ENCODE measurements at places on chromosomes 5 and 9.
A peak's percentile ranks its signal among the peaks of the same experiment; 100 is the strongest.

- DNase-seq = no peak
These were observed 472.8 kb downstream of the BRINP1 start for GRCh38 chr9:118896324-118897000.

GRCh38 chr9:14710804-14711203 lies 11.7 kb downstream of the CER1 start:
- DNase-seq = no peak

DNA sequence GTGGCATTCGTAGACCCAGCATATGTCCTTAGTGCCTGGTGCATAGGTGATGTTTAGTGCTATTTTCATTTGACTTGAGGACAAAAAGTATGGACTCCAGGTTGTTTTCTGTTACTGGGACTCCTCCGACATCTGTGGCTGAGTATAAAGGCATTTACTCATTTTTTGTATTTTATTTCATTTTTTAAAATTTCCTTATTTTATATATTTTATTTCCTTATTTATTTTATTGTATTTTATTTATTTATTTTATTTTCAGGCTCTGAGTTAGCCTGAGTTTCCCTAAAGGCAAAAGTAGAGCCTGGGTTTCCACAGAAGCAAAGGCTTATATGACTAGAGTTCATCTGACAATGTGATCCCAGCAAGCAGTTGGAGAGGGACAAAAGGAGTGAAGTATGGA lies 91.6 kb downstream of the FOCAD start:
- DNase-seq = no peak

- DNase-seq = no peak
These were observed 52.6 kb upstream of the CXCL14 start for GRCh38 chr5:135631391-135631790.

GRCh38 chr9:38384990-38385848 lies 7.3 kb upstream of the ALDH1B1 start:
- DNase-seq = no peak

DNA sequence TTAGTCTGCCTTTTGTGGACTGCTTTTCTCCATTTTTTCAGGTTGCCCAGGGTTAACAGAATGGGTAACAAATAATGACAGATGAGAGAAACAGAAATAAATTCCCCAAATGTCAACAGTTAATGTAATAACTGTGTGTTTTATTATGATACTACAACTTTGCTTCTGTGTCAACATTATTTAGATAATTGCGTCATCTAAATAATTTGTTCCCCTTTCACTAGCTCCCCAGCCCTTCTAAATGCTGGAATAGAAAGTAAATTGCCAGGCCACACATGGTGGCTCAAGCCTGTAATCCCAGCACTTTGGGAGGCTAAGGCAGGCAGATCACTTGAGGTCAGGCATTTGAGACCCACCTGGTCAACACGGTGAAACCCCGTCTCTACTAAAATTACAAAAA lies 53.5 kb downstream of the RNF38 start:
- no peak for DNase-seq

DNA sequence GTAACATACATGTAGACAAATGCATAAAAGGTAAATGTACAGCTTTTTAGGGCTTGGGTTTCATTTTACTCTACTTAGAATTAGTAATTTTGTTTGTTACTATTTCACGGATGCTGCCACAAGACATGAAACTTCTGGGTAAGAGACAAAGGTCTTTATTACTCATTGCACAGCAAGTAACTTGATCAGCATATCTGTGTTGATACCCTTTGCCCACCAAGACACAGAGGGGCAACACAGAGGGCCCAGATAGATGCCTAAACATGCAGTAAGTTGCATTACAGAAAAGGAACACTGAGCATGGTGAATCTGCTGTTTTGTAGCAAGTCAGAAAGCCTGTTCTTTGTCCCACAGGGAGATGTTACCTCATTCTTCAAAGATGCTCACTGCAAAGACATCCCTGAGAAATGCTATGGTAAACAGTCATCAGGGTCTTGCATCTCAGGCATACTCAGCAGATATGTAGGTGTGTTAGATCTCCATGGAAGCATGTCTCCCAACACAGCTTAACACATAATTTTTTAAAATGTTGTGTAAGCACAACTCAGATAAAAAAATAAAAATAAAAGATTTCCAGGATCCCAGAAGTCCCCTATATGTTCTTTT lies 10.3 kb downstream of the ITGA2 start:
- DNase-seq = no peak

- no peak for DNase-seq
These were observed 1921.6 kb upstream of the WWC1 start for GRCh38 chr5:166369807-166370206.

DNA sequence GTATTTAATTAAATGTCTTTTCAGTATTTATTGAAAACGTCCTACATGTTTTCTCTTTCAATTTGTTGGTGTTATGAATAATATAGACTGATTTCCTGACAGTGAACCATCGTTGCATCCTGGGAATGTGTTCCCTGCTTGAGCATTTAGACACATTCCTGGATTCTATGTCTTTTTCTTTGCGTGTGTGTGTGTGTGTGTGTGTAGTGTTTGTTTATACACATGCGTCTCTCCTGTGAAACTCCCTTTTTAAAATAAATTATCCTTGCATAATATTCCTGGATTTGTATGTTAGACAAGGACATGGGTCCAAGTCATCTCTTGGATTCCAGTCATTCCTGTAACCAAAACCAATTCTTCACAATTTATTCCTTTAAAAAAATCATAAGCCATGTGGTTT lies 153.4 kb downstream of the HSPA4 start:
- DNase-seq = no peak

DNA sequence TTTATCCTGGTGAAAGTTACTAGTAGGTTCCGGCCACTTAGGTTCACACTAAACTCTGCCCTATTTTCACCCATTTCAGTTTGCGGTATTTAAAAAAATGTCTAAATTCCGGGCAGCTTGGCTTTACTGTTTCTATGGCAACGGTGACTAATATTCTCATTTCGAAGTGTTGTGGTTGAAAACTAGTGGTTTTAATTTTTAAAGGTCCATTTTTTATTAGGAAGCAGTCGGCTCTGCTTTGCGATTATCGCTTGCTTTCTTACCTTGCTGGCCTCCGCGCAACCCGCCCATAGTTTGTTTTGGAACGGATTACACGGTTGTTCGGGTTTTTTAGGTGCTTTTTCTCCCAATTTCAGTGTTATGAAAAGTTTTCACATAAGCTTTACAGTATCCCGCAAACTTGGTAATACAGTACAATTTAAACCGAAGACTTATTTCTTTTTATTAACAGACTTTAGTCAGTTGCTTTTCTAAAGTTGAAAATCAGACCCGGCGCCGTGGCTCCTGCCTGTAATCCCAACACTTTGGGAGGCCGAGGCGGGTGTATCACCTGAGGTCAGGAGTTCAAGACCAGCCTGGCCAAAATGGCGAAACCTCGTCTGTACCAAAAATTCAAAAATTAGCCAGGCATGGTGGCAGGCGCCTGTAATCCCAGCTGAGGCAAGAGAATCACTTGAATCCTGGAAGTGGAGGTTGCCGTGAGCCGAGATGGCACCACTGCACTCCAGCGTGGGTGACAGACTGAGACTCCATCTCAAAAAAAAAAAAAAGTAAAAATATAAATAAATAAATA lies 1.6 kb downstream of the KDM4C start:
- DNase-seq = no peak

GRCh38 chr5:128084228-128085167 lies 932 bp downstream of the SLC12A2 start:
- DNase-seq = peak; percentile 14

- DNase-seq = no peak
These were observed at the start of gene ARHGEF28 for GRCh38 chr5:73625944-73626811. TSS of gene ARHGEF28 (plus strand) at chr5:73626196. CDS start at chr5:73684852, 58,656 bp downstream.

DNA sequence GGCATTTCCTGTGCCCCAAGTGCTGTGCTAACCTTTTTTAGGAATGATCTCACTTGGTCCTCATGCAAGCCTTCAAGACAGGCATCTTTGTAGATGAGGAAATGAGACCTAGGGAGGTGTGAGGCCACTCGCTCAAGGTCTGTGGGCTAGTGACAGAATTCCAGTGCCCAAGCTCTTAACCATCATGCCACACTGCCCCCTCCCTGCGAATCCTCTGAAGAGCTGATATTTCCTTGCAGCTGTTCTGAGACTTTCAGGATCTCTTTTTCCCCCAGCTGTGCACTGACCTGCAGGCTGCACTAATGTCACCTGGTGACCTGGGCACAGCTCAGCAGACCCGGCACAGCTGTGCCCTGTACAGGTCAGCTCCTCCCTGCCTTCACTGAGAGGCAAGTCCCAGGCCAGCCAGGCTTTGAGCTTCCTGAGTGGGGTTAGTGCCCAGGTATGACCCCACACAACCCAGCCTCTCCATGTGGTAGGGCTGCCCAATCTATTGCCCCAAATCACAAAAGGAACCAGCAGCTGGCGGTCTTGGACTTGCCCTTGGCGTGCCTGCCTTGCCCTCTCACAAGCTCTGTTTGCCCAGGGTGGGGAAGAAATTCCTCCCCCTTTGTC lies 32.7 kb downstream of the MORN5 start:
- DNase-seq = no peak

- no peak for DNase-seq
These were observed 48.8 kb downstream of the FANCC start for GRCh38 chr9:95268681-95269080.

DNA sequence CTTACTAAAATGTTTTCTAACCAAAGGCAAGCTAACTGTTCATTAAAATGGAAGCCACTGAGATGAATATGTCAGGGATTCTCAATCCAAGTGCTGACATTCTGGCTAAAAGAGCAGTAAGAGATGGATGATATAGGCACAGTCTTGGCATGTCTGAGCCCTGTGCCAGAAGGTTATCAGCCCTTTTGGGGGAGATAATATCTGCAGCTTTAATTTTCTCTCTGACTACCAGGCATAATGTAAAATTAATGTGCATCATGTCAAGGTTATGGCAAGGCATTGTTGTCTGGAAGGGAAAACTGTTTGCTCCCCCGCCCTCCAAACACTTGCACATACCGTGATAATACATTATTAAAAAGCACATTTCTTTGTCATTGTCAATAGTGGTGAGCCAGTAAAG lies 609.8 kb downstream of the ZNF608 start:
- no peak for DNase-seq

GRCh38 chr9:6552033-6552432 lies 93.5 kb downstream of the GLDC start:
- no peak for DNase-seq
